ENCODE measurements at places on chromosomes 7 and 10.

GRCh38 chr10:79442171-79443040, 3.0 kb downstream of the ZCCHC24 start:
- no peak for DNase-seq

- no peak for DNase-seq
Measured at GRCh38 chr7:26580064-26580591, 284.3 kb downstream of the SKAP2 start.

GRCh38 chr10:50610368-50610767, 13.4 kb downstream of the SGMS1 start:
- no peak for DNase-seq

- no peak for DNase-seq
Measured at GRCh38 chr7:102117743-102118142, 168.9 kb upstream of the SH2B2 start.

GRCh38 chr10:110566472-110567200, 859 bp upstream of the SMC3 start:
- no peak for DNase-seq

DNA sequence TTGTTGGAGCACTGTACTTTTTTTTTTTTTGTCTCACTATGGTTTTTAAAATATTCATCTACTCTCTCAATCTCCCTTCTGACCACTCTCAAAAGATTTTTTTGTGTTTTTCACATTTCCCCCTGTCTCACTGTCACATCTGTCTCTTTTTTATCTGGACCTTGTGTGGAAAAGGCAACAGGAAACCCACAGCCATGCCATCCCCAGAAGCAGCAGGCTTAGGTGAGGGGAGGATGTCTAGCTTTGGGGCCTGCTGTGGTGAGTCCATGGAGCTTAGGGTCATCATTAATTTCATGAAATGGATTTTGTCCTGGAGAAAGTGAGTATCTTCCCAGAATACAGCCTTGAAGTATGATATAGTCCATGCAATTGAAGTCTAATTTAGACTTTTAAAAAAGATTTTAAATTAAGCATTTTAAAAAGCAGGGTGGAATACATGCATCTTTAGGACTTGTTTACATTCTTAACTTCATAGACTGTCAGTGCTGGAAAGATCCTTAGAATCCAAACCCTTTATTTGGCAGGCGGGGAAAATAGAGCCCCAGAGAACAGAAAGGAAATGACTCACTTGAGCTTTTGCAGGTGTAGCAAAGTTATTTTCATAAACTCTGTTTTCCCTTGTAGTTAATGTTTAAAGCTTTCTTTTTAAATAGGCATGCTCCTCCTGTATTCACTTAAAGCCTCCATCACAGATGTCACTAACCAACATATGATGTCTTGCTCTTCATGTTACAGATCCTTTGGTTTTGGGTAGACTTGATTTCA, 25.1 kb downstream of the MINDY4 start:
- DNase-seq: no peak

DNA sequence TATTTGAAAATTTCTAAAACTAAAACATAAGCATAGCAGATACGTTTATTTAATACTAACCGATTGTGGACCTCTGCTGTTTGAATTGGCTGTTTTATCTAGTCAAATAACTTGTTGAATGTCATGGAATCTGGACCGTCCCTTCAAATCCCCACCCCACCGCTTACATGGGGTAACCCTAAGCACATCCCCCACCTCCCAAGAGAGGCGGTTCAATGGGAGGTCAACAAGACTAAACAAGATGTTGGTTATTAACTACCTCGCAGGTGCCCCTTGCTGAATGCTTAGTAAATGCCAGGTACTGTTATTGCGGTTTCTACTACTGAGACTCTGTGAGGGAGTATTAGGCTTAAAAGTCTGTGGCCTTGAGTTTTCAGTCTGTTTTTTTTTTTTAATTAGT, 70.9 kb downstream of the DAGLB start:
- DNase-seq: no peak

Data from ureter (tissue), 1 donor.